Testis (tissue), 5 donors: ENCODE measurements at places on chromosomes 13 and 19. TPM values are rescaled to one million over a fixed set of nuclear protein-coding genes. Genes with fewer than 3 reads are reported as not detected.

SYDE1 gene
- polyA plus RNA-seq = 9.3 TPM

APOC1 gene
- 42.9 TPM for polyA plus RNA-seq

DNA sequence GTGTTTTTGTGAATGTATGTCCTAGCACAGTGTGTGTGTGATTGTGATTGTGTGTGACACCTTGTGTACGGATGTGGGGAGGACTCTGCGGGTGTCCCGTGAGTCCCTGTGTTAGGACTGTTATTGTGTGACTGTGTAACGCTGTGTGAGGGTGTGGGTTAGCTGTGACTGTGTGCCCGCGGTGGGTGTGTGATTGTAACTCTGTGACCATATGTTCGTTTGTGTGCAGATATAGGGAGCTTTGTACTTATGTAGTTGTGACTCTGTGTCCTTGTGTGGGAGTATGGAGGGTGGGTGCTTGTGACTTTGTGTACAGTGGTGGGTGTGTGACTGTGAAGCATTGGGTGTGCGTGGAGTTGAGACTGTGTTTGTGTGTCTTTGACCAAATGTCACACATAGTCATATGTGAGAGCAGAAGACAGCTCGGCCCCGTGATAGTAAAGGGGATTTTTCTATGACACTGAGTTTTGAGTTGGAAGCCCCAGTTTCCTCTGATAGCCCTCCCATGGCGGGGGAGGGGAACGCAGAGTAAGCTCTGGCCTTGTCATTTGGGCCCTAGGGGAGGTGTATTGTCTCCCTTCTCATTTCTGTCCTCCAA lies 949 bp upstream of the ZNF260 start:
- peaks cover 10% of the 10 kb centered on the region for H3K4me1 ChIP-seq
- H3K4me3 ChIP-seq = peak overlapping the region; percentile 68
- no peaks in the 10 kb centered on the region for H3K27me3 ChIP-seq

DNA sequence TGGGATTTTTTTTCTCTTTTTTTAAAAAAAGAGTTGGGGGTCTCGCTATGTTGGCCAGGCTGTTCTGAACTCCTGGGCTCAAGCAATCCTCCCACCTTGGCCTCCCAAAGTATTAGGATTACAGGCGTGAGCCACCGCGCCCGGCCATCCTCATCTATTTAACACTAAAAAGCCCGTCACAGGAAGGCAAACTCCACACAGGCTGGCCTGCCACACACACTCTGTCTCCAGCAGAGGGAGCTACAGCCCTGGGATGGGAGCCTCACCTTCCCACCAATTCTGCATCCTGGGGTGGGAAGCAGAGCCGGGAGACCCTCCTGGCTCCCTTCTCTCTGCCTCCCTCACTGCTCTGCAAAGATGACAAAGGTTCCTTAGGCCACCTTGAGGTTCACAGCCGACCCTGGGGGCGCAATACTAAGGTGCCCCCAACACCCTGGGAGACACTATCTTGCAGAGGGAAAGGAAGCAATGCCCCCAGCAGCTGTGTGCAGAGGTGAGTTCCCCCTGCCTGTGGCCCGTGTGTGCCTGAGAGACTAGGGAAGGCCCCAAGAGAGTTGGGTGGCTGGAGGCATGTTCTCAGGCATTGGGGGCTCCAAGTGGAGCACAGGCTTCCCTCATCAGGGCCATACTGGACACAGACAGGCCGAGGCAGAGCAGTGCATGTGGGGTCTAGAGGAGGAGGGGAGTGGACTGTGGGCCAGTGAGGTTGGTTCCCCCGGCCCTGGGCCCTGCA lies 27.4 kb upstream of the TIMM44 start:
- H3K27me3 ChIP-seq = no peaks in the 10 kb centered on the region
- no peak overlapping the region for H3K4me3 ChIP-seq
- DNase-seq = peak; percentile 46
- no peak overlapping the region for H3K27ac ChIP-seq

GRCh38 chr13:23855360-23855759 lies 33.8 kb downstream of the MIPEP start:
- H3K36me3 ChIP-seq = no peaks in the 10 kb centered on the region
- H3K4me1 ChIP-seq = no peaks in the 10 kb centered on the region
- H3K4me3 ChIP-seq = no peak overlapping the region
- no peaks in the 10 kb centered on the region for H3K27me3 ChIP-seq
